Activated gamma-delta T cell treated with Interleukin-2 at 50 U/mL for 16 hours (primary cell): ENCODE measurements at places on chromosomes 5 and 9.

DNA sequence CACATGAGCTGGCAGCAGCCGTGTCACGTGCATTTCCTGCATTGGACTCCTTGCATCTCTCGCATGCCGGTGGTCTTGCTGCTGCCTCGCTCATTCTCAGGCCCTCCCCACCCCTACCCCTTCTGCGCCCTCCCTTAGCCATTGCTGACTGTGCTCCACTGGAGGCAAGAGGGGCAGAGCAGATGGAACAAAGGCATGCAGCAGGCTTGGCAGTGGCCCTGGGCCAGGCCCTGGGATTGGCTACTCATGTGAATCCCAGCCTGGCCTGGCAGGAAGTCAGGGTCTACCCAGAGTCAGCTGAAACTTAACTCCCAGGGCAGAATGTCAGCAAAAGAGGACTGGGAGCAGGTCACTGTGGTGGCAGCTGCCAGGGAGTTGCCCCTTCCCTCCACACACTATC lies 62.3 kb downstream of the TSTD2 start:
- no peak for DNase-seq

GRCh38 chr9:22198681-22199080 lies 189.6 kb upstream of the CDKN2B start:
- DNase-seq, result no peak

GRCh38 chr9:135474915-135475314 lies 4.7 kb upstream of the PPP1R26 start:
- DNase-seq, result no peak

DNA sequence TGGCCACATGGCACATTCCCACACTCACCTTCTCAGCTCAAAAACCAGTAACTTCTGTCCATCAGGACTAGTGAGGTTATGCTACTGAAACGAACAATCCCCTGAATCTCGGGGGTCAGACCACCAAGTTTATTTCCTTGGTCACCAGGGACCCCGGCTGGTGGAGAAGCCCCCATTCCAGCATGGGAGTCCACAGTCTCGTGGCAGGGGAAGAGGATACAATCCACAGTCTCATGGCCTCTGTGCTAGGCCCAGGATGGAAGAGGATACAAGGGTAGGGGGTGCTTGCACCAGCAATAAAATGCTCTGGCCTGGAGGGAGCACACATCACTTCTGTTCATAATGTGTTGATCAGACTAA lies 7.4 kb upstream of the CARD19 start:
- DNase-seq, result no peak

- no peak for DNase-seq
These were observed 182.8 kb upstream of the TARS1 start for GRCh38 chr5:33257807-33258429.

DNA sequence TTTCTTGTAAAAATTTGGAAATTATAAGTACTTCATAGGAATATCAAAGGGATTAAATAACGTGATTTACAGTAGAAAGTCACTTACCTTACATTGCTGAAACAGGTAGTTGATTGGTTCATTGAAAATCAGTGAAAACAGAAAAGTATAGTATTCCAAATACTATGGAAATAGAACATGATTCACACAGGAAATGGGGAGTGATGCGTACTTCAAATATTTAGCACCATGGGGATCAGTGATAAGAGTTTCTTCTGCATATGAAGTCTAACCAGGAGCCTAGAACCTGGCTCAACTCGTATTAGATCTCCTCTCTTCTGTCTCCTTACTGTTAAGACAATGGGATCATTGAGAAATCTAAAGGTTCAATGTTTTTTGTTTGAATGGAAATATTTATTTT lies 133.3 kb downstream of the FAM174A start:
- DNase-seq, result no peak

GRCh38 chr5:113755516-113755915 lies 242.0 kb downstream of the YTHDC2 start:
- no peak for DNase-seq

GRCh38 chr5:92998456-92998855 lies 582.6 kb downstream of the NR2F1-AS1 start:
- no peak for DNase-seq

- no peak for DNase-seq
These were observed 396.1 kb upstream of the GRIA1 start for GRCh38 chr5:153094333-153094732.

- DNase-seq, result no peak
These were observed 96.2 kb downstream of the C9orf50 start for GRCh38 chr9:129524582-129525270.

DNA sequence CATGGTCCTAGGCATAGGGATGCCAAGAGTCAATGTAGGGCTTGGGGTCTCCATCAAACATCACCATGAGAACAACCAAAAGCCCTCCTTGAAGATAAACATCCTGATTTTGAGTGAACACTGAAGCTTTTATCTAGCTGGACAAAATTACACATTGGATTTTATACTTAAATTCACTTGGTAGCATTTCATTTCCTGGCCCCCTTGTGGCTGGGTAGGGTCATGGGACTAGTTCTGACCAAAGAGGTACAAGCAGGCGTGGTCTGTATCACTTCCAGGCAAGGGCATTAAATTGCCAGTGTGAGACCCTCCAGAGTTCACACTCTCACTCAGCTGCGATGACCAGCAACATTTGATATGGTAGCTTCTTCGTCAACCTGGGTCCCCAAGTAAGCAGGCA lies 320.3 kb downstream of the ACTL7B start:
- no peak for DNase-seq

DNA sequence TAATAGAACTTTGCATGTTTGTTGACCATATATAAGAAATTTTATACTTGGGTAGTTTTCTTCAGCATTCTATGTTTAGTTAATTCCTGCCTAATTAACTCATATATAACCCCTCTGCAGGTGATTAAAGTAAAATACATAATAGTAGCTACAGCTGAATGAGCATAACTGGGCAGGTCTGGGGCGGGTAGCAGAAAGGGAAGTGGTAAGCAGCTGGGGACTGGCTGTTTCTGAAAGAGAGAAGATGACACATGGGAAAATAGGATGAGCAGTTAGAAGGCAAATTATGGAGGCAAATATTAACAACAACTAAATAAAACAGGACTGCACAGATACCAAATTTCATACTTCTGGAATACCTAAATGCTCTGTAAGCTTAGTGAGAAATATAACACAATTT lies 128.1 kb downstream of the CPLANE1 start:
- DNase-seq, result no peak
